ENCODE measurements at places on chromosomes 4 and X.

GRCh38 chr4:91025241-91026148 lies 898.3 kb downstream of the CCSER1 start:
- no peak for DNase-seq

GRCh38 chr4:138217567-138217966 lies 24.6 kb downstream of the SLC7A11 start:
- no peak for DNase-seq

GRCh38 chrX:17377091-17377717 lies 2.2 kb downstream of the NHS start:
- DNase-seq, result peak; percentile 3

GRCh38 chr4:5532100-5532499 lies 176.3 kb downstream of the EVC2 start:
- DNase-seq, result no peak

DNA sequence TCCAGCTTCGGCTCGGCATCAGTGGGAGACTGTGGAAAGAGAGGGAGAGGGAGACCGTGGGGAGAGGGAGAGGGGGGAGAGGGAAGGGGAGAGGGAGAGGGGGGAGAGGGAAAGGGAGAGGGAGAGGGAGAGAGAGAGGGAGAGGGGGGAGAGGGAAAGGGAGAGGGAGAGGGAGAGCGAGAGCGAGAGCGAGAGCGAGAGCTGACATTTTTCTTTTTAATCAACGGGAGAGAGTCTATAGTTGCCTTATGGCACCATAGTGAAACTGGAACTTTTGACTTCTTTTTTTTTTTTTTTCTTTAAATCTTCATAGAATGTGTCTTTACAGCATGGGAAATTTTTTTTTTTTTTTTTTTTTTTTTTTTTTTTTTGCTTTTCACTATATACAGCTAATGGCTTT lies 94.7 kb upstream of the NUDT6 start:
- DNase-seq, result no peak

GRCh38 chr4:81804849-81805248 lies 333.1 kb upstream of the RASGEF1B start:
- no peak for DNase-seq

GRCh38 chrX:4932790-4933189 lies 1219.3 kb upstream of the PRKX start:
- DNase-seq, result no peak

- DNase-seq, result peak; percentile 64
Observed at GRCh38 chrX:153967536-153968224, 3.9 kb downstream of the HCFC1 start.

All from natural killer cell (primary cell).